Globus pallidus (tissue), 1 donor: ENCODE measurements at places on chromosomes 7 and 10.

- DNase-seq = no peak
Measured at GRCh38 chr7:15470825-15471668, 90.8 kb downstream of the AGMO start.

- DNase-seq = no peak
Measured at GRCh38 chr7:103651593-103652377, 205.8 kb upstream of the SLC26A5 start.

GRCh38 chr10:88832376-88832775, 19.3 kb downstream of the ANKRD22 start:
- DNase-seq = no peak

GRCh38 chr10:86265895-86266259, 100.7 kb downstream of the GRID1 start:
- no peak for DNase-seq

GRCh38 chr10:33537066-33537465, 202.6 kb upstream of the NRP1 start:
- DNase-seq = no peak

DNA sequence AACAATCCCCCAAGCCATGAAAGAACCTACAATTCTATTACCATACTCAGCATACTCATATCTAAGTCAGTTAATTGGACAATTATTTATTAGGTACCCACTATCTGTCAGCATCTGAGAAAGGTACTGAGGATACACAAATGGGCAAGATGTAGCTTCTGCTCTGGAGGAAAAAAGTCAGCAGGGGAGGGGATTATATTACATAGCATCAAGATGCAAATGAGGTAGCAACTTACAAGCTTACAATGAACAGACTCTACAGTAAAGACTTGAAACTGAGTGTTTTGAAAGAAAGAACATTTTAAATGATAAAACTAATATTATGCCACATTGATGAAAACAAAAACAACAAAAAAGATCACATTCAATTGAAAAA, 10.8 kb upstream of the CUBN start:
- no peak for DNase-seq

DNA sequence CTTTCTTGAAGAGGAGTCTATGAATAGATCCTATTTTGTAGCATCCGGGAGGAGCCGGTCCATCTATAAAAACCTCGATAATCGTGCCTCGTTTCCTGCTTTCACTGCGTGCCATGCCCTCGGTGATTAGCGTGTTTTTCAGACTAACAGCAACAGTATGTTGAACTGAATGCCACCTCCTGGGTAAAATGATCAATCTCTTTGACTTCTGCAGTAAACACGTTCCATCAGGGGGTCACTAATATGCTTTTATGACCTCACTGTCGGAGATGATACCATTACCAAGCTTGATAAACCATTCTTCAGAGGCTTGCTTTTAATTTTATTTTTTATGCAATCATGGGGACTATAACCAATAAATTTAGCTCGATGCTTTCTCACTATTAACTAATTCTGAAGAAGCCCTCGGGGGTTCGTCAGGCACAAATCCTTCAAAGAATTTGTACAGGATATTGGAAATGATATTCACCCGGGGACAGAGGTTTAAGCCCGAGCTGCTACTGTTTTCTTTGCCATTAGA, 228.3 kb downstream of the ADARB2 start:
- no peak for DNase-seq

DNA sequence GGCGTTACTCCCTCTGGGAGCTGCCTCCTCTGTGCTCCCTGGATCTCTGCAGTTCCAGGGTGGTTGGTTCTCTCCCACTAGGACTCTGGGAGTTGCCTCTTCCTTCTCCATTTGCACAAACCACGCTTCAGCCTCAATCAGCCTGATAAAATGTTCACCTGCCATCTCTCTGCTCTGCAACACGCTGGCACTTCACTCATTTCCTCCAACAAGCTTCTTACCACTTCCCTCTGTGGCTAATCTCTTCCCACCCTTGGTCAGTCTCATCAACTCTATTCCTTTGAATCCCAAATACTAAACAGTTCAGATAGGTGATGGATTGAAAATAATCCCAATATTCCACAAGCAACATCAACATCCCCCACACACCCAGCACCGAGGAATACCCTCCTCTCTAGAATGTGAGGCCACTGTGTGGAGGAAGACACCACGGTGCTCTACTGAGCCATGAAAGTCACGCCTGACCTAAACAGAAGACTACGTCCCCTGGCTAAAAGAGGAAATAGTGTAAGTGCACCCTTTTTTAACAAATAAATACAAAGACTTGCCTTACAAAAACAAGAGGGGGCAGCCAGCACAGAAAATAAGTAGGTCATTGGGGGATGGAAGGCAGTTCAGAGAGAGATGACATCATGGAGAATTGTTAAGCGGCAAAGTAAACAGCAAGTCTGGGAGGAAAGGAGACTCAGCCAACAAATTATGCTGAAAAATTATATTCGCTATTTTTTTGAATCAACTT, 1.9 kb upstream of the FAM170B start:
- DNase-seq = no peak

DNA sequence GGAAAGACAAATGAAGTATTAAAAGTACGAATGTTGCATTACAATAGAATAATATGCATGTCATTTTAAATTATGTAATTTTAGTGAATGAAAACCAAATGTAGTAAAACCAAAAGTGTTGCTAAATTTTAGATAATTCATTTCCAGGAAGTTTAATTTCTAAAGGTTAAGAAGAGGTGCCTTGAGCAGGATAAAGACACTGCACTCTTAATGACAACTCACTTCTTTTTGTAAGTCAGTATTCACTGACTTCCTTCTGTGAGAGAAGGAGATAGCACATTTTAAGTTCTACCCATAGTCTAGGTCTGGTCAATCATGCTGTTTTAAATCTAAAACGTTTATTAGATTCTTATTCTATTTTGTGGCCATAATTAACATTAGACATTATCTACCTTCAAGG, 160.2 kb downstream of the CRPPA start:
- no peak for DNase-seq

- no peak for DNase-seq
Measured at GRCh38 chr10:103861505-103861904, 6.1 kb upstream of the SH3PXD2A start.

DNA sequence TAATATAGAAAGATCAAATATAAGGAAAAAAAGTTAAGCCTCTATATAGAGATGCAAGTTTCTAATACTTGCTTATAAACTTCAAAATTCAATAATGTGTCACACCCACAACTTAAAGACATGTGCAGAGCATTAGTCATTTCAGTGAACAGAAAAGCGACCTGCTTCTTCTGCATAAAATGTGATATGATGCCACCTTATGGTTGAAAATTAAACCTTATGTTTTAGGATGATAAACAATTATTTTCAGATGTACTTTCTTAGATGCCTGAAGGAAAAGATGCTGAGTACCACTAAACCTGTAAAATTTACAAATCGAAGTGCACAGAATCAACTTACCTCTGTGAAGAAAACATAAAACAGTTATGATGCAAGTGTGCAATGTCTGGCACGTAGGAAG, 96.0 kb downstream of the MTERF1 start:
- peak; percentile 5 for DNase-seq

- DNase-seq = no peak
Measured at GRCh38 chr10:99457813-99458212, 27.4 kb upstream of the GOT1 start.

GRCh38 chr7:107746006-107746405, 2.1 kb downstream of the CBLL1 start:
- DNase-seq = no peak

DNA sequence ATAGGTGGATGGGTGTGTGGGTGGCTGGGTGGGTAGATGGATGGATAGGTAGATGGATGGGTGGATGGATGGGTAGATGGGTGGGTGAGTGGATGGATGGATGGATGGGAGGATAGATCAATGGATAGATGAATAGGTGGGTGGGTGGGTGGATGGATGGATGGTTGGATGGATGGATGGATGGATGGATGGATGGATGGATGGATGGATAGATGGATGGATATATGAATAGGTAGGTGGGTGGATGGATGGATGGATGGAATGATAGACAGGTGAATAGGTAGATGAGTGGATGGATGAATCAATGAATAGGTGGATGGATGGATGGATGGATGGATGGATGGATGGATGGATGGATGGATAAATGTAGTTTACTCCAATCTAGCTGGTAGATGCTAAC, 52.7 kb downstream of the FRMPD2 start:
- DNase-seq = no peak

- no peak for DNase-seq
Measured at GRCh38 chr10:27252267-27253000, 11.8 kb upstream of the ACBD5 start.
